ENCODE measurements at places on chromosomes 13 and 19.
A peak's percentile ranks its signal among the peaks of the same experiment; 100 is the strongest.

DNA sequence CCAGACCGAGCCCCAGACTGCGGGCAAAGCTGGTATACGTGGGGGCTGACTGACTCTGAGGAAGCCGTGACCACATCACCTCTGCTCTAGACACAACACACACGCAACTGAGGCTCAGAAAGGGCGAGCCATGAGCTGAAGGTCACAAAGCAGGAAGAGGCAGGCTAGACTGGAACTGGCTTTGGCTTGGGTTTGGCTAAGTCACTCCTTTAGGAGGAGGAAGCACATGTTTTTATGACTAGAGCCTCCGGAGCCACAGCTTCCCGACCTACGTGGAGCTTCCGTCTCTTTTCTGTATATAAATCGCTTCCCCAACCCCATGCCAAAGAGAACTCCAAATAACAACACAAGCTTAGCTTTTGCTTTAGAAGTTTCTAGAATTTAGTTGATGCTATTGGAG, 48.0 kb downstream of the RFX2 start:
- peak; percentile 47 for DNase-seq

GRCh38 chr13:58144616-58145015, 513.1 kb downstream of the PCDH17 start:
- no peak for DNase-seq

DNA sequence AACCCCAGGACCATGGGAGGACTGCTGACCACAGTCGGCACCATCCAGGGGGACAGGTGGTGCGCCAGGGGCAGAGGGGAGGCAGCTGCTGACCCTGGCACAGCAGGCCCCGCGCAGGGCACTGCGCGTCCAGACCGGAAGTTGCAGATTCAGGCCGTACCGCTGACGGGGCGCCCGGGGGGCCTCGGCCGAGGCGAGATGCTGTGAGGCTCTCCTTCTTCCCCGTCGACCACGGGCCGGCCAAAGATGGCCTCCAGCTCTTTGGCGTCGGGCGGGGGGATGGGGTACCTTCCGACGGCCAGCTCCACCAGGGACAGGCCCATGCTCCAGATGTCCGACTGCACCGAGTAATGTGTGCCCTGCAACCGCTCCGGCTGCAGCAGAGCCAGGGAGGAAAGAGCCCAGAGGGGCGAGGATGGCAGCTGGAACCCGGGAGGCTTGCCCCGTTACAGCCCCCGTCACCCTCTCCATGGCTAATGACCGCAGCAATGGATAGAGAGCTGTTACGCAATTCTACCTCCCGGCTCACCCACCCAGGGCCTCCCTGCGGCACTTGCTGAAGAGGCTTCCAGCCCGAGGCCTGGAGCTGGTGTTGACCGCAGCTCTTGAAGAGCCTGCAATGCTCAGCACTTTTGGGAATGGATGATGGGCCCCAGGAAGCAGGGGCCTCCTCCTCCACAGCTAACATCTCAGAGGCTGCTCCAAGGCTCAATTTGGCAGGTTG, 24.7 kb downstream of the MAP2K2 start:
- no peak for DNase-seq

DNA sequence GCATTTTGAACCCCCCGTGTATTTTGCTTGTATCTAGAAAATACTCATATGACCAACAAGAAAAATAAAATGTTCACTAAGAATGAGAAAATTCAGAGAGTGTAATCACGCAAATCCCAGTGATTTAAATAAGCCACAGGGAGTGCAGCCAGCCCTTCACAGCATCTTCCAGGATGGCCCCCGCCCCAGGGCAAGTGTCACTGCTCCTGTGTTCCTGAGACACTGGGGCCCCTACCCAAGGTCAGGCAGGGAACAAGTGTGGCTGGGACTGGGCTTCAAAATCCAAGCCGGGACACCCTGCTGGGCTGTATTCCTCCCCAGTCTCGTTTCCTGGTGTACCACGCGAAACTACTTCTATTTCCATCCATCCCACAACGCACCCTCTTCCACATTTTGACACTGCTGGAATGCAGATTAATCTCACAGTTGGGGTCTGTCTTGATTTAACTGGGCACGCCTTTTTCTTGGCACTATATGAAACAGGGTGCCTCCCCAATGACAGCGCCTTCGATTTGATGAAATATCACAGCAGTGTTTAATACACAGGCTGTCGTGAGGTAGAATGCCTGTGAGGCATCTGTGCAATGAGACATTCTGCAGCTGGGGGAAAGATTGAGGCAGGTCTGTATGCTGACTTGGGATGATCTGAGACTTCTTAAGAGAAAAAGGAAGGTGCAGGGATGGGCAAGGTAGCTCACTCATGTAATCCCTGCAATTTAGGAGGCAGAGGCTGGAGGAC, 18.3 kb upstream of the CCNP start:
- DNase-seq: no peak

GRCh38 chr19:50893047-50893736, 18.0 kb downstream of the KLK4 start:
- DNase-seq: no peak

GRCh38 chr19:4908781-4909155, 533 bp upstream of the UHRF1 start:
- no peak for DNase-seq

DNA sequence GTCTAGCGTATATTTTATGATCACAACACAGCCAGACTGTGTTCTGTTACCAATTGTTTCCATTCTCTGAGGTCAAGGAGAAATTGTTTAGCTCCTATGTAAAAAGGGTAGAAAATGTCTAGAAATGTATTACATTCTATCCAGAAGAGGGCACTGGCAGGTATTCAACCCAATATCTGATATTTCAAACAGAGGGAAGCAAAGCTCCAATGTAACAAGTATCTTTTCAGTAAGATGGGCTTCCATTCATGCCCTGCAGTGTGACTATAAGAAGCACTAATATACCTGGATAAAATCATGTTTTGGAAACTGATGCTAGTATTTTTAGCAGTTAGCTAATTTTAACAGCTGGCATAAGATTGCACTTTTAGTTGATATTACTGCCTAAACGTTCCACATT, 312.7 kb downstream of the FGF14 start:
- DNase-seq: no peak

- DNase-seq: no peak
Observed at GRCh38 chr13:78595495-78596398, 7.6 kb downstream of the POU4F1 start.

DNA sequence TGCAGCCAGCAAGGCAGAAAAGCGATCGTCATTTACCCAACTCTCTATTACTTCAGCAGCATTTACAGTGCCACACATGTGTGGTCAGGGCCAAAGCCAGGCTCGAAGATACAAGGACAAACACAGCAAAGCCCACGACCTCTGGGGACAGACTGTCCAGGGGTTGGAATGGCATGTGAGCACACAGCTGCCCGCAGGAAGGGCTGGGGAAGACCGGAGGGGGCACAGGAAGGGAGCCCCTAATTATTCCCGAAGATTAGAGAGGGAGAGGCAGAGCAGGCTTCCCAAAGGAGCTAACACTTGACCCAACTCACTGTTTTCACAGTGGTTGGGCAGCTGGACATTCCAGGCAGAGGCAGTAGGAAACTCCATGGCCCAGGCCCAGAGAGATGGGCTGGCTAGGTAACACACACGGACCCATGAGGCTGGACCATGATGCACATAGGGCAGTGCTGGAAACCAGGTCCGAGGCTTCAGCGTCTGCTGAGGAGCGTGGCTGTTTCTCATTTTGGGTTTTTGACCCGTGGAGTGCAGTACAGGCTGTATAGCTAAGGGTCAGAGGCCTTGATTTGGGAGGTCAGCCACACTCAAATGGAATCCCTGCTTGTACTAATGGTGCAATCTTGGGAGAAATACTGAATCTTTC, 179.8 kb downstream of the FOXO1 start:
- no peak for DNase-seq

- no peak for DNase-seq
Observed at GRCh38 chr19:51809787-51810186, 14.8 kb downstream of the FPR3 start.

- no peak for DNase-seq
Observed at GRCh38 chr13:43376596-43376995, 353.2 kb downstream of the DNAJC15 start.

DNA sequence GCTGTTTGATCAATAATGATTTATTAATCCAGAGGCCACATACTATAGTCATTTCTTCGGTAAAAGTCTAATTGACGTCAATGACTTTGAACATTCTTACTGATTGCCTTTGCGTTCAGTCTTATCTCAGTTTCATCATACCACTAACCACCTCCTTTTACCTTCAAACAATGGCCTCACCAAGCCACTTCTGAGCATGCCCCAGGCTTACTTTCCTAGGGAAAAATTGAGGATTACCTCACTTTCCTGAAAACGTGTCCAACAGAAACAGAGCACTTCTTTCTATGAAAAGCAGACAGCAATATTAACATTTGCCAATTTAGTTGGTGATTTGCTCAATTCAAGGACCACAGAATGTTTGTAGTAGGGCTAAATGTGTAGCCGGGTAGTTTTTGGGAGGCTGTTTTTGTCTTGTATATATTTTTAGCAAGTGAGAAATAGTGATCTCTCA, 157.6 kb downstream of the KLF5 start:
- no peak for DNase-seq

DNA sequence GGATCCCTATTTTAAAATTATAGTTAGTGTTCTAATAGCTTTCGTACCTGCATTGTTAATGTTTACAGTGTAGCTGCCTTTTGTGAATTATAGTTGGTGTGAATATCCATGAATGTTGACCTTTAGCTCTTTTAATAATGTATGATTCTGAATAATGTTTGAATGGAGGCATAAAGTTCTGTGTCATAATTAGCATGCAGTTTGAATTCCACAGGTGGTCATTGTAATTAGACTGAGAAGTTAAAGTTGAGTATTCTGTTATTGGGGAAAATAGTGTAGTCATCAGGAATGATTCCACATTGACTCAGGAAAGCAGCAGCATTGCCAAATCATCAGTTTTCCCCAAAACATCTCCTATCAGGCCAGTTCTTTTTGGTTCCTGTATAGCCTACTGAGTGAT, 12.1 kb downstream of the GPR18 start:
- no peak for DNase-seq

DNA sequence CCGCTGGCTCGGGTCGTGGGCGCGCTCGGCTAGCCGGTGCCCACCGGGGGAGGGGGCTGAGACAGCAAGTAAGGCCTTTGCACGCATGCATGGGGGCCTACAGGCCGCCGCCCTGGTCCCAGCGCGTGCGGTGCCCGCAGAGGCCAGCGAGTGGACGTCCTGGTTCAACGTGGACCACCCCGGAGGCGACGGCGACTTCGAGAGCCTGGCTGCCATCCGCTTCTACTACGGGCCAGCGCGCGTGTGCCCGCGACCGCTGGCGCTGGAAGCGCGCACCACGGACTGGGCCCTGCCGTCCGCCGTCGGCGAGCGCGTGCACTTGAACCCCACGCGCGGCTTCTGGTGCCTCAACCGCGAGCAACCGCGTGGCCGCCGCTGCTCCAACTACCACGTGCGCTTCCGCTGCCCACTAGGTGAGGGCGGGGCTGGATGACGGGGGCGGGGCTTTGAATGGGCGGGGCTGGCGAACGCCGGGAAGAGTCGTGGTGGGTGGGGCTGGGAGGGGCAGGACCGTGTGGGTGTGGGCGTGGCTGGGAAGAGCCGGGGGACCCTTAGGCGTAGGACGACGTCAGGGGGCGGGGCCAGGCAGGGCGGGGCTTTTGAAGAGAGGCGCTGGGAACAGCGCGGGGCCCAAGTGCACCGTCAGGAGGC, 2.1 kb downstream of the CILP2 start:
- DNase-seq: peak; percentile 73

GRCh38 chr13:102904408-102904862, 58.6 kb downstream of the ERCC5 start:
- DNase-seq: no peak

GRCh38 chr13:91644806-91645205, 246.4 kb downstream of the GPC5 start:
- no peak for DNase-seq

GRCh38 chr13:30618930-30619279, 1.2 kb downstream of the USPL1 start:
- DNase-seq: no peak
